Right atrium auricular region (tissue), 2 donors: ENCODE measurements at places on chromosomes 7 and 10. TPM values are rescaled to one million over a fixed set of nuclear protein-coding genes. Genes with fewer than 3 reads are reported as not detected.

Gene FRMPD2
- total RNA-seq = 1.2 TPM

Gene RNF148
- total RNA-seq = not detected

Gene PHKG1
- total RNA-seq = 27.3 TPM

Gene CLEC5A
- total RNA-seq = 1.7 TPM

DNA sequence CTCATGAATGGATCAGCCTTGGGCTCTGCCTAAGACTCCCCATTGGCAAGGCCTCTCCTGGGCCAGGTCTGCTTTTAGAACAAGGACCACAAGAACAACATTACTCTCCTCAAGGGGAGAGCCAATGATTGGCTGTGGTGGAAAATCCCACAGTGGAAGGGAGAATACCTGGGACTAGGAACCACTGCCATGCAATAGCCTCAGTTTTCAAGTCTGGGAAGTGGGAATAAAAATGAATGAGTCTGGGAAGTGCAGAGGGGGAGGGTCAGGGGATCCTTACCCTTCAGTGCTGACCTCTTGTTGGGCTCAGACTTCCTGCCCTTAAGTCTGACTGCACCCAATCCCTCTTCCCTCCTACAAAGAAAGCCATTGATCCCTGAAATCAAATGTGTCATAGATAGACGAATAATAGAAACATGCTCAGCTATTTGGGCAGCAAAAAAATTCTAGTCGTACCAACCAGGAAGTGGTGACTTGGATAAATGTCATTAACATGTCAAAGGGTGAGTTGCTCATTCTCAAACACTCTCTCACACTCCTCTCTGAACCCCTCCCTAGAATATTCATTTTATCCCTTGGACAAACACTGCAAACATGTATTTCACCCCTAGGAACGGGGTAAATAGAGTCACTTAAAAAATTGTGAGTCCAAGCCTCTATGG, 123.6 kb downstream of the SH3PXD2A start:
- no peak for DNase-seq

Gene UPK3B
- 78.8 TPM for total RNA-seq

- DNase-seq = peak; percentile 68
Measured at GRCh38 chr10:71767420-71768035, 5.8 kb downstream of the VSIR start.

GRCh38 chr7:79513261-79513660, 59.8 kb upstream of the MAGI2 start:
- no peak for DNase-seq

GRCh38 chr10:117804470-117805011, 242.2 kb downstream of the RAB11FIP2 start:
- peak; percentile 47 for DNase-seq

DNA sequence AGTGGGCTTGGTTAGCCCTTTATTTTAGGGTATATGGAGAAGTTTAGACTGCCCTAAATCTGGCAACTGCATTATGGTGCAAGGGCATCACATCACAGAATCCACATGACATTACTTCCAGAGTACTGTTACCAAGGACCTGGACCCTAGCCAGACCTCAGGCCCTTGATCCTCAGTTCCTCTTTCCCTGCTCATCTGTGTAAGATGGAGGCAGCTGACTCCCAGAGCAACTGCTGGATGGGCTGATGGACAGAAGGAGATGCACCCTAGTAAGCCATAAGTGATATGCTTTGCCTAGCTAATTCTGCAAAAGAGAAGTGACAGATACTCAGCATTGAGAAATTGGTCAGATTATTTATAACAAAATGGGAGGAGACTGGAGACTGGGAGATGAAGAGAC, 131.7 kb downstream of the DYNC1I1 start:
- DNase-seq = no peak

DNA sequence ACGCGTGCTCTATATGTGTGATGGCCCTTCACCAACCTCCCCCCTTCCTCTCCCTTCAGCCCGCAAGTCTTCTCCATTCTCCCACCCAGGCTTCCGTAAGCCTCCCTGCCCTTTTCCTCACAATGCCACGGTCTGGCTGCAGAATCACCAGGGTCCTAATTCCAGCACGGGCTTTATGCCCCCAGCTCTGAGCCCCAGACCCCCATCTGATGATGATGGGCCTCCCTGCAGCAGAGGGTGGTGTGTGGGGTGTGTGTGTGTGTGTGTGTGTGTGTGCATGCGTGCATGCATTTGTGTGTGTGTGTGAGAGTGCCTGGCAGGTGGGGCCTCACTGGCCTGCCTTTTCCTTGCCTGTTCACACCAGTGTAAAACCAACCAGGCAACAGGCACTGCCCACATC, 109.9 kb downstream of the OAT start:
- no peak for DNase-seq

DNA sequence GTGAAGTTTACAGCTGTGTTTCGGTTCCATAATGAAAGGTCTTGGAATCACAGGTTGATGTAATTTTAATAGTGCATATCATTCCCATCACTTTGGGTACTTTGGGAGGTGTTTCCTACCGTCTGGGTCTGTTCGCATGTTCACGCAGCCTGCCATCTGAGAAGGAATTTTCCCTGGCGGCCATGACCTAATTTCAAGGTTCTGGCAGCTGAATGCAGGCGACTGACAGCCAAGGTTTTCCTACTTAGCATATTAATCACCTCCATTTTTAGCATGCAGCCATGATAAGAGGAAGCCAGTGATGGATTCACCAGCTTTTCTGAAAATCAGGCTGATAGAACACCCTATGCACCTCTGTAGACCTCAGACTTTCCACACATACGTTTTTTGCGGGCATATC, 319.1 kb upstream of the TMEM229A start:
- DNase-seq = no peak

DNA sequence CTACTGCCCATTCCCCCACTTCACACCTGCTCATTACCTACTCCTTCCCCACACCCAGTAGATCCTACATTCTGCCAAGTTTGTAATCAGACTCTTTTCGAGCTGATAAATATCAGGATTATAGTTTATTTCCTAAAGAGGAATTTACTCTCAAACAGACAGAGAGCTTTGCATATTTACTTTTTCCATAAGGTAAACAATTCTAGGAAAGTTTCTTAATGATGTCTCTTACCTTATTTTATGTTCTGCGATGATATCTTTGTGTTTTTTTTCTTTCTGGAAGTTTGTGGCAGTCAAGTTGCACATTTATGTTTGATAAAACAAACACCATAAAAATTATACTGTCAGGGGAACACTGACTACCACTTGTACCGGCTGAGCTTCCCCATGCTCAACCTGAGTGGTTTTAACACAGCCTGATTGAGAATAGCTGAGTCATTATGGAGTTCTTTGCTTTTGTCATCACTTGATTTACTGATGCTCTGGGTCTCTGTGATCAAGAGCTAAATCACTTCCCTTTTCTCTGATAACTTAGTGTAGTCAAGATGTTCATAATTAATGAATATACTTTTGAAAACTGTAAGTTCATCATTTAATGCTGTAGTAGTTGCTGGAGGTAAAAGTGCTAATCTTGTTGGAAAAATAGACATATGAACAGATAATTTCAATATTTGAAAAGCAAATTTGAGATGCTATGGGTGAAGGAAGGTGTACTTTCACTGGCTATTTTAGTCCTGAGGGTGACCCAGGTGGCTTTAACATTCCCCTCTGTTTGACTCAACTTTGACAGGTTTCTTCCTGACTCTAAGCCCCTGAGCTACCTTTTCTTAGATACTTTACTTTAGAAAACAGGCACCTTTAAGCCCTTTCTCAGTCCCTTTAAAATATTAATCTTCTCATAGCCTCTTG, 1034.5 kb upstream of the LRRTM3 start:
- DNase-seq = no peak

Gene RBP3
- not detected for total RNA-seq

Gene SMNDC1
- total RNA-seq = 5.9 TPM

Gene PTER
- total RNA-seq = 7.5 TPM

GRCh38 chr7:48760528-48761265, 163.7 kb upstream of the CDC14C start:
- DNase-seq = no peak

Gene DRGX
- total RNA-seq = not detected

GRCh38 chr10:110138197-110138812, 69.1 kb upstream of the MXI1 start:
- DNase-seq = no peak

- DNase-seq = no peak
Measured at GRCh38 chr7:124840435-124840834, 74.8 kb upstream of the GPR37 start.

Gene OR2A1
- not detected for total RNA-seq

Gene UFSP1
- 3.0 TPM for total RNA-seq

Gene TMEM60
- 13.8 TPM for total RNA-seq
